ENCODE measurements at places on chromosomes 7 and 10. TPM values are rescaled to one million over a fixed set of nuclear protein-coding genes. Genes with fewer than 3 reads are reported as not detected.

DNA sequence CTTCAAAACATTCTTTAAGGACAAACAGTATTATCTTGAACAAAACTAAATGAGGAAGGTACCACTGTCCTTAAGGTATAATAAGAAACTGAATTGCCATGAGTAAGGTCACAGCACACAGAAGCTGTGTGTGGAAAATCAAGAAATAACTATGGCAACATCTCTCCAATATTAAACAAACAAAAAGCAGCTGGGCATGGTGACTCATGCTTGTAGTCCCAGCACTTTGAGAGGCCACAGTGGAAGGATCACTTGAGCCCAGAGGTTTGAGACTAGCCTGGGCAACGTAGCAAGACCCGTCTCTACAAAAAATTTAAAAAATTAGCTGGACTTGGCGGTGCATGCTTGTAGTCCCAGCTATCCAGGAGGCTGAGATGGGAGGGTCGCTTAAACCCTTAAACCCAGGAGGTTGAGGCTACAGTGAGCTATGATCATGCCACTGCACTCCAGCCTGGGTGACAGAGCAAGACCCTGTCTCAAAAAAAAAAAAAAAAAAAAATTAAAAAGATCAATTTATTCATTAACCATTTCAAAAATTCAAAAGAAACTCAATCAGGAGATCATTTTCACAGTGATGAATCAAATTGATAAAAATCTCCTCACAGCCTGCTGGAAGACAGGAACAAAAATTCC lies 195.4 kb downstream of the SKIDA1 start:
- no peak for DNase-seq

GRCh38 chr10:29214551-29214950 lies 74.3 kb upstream of the LYZL1 start:
- no peak for DNase-seq

DNA sequence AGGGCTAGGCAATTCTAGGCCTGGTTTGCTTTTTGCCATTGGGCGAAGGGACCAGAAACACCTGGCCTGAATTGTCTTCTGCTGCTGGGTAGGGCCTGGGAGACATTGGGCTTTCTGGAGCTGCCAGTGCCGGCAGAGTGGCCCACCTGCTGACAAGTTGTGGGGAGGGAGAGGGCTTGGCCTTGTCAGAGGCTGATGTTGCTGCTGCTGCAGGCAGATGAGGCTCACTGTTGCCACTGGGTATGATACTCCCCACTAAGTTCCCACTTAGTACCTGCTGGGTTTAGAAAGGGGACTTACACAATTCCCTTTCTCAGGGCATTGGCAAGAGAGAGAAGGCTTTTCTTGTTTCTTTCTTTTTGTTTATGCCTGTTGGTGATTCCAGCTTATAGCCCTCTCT lies 289.6 kb upstream of the NPVF start:
- DNase-seq = no peak

DNA sequence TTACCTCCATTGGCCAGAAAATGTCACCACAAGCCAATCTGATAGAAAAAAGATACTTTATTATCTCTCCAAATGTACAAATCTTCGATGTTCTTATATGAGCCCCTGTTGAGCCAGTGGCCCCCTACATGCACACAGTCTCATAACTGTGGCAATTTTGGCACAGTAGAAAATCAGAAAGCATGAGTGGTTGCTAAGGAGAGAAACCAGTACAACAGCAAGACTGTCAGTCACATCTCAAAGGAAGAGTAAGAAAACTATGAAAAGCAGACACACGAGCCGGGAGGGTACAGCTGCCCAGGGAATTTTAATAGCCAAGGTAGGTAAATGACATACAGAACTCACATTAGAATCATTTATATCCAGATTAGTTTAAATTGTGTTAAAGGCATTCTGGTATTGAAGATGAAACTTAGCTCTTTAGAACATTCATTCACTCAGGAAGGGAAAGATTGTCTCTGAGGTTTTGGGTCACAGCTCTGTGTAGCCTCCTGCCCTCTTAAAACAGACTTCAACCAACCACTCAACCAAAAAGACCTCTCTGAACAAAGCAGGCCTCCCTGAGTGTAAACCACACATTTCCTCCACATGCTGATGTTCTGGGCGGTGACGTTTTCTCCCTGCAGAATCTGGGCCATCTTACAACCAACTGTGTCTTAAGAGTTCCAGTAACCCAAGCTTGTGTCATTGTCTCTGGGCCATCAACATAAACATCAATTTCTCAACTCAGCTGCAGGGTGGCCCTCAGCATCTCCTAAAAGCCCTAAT lies 80.8 kb upstream of the ADAM12 start:
- DNase-seq = no peak

GRCh38 chr7:137546671-137547070 lies 203.1 kb upstream of the PTN start:
- no peak for DNase-seq

- no peak for DNase-seq
These were observed 436 bp upstream of the SLC25A13 start for GRCh38 chr7:96322373-96322695.

DNA sequence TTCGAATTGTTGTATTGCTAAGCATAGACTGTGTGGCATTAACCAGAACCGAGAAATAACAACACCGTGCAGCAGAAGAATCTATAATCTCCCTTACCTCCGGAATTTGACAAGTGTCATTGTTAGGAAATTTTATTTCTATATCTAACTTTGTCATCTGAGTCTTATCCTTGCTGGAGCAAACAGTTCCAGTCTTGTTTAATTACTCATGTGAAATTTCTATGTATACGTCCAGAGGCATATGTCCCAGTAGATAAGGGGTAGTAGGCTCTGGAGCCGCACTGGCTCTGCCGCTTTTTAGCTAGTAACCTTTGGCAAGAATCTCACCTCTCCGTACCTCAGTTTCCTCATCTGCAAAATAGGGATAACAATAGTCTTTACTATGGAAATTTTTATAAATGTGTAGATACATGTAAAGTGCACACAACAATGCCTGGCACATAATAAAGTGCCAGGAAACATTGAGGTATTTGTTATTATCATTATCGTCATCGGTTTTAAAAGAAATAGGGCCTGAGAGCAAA lies 228.6 kb downstream of the VTI1A start:
- no peak for DNase-seq

- DNase-seq = no peak
These were observed 142.1 kb downstream of the HGF start for GRCh38 chr7:81627536-81628287.

- no peak for DNase-seq
These were observed 176.0 kb downstream of the KIAA1217 start for GRCh38 chr10:24384954-24385353.

GRCh38 chr7:14888962-14889361 lies 13.6 kb downstream of the DGKB start:
- DNase-seq = no peak

GRCh38 chr7:130393841-130394411 lies 13.6 kb downstream of the CPA1 start:
- DNase-seq = peak; percentile 20

DNA sequence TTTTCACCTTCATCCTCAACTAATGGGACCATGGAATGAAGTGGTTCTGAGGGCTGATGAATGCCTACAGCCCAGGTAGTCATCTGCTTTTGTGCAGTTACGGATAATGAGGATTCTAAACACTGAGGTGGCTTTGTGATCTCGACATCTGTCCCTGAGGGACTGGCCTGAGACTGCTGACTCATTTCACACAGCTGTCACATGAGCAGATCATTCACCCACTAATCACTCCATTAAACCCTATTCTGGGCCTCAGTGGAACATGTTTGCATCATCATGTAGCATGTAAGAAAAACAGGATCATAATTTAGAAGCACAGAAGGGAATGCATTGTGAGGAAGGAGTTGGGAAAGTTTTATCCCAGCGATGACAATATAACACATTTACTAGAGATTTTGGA lies 79.4 kb upstream of the FEZF1 start:
- DNase-seq = no peak

Gene FAM237B
- not detected for total RNA-seq

Gene VAX1
- not detected for total RNA-seq

Gene CDK1
- 112 TPM for total RNA-seq
